ENCODE measurements at places on chromosomes 16 and 17.

DNA sequence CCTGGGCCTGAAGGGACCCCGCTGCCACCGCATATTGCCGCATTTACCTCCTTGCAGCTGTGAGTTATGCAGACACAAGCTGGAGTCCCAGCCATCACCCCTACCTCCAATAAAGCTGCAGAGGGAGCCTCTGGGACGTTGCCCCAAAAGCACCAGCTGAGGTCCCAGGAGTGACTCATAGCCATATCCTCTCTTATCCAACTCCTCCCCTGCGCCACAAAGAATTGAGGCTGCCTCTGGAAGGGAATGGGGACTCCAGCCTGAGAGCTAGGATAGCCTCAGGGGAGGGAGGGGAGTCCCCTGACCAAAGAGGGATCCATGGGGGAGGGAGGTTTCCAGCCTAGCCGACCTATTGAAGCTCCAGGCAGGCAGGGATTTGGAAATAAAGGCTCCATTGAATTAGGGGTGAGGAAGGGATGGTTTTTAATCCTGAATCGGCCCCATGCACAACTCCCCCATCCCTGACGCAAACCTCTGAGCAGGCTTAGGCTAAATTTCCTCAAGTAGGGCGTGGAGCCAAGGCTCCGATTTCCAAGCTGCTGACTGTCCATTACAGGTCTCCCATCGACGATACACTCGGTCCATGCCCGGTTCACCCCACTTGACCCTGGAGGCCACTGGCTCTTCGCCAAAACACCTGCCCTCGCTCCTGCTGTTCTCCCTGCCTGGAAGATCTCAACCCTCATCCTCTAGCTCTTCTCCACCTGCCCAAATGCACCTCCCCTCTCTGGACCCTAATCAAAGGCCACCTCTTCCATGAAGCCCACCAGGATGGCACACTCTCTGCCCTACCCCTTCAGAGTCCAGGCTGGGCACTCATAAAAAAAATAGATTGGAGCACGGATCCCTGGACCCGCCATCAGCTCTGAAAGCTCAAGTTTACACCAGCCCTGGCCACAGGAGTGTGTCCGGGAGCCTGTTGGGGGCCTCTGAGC, 27.5 kb downstream of the PIMREG start:
- DNase-seq = no peak

GRCh38 chr16:16996827-16997226, 473.9 kb downstream of the XYLT1 start:
- no peak for DNase-seq

DNA sequence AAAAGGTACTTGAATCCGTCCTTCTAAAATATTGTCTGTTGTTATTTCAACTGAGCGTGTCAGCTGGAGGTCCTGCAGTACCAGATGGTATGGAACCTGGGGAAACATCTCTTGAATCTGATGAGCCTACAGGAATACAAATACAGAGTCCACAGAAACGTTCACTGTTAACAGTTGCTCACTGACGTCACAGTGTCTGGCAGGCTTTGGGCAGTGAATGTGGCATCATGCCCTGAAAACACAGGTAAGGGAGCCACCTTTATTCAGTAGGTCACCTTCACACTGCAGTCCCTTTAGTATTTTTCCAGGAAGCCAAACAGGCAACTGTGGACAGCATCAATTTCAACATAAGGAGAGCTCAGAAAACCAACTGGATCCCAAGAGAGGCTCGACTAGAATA, 56.1 kb downstream of the AMFR start:
- DNase-seq = no peak

GRCh38 chr17:43832168-43832975, 574 bp downstream of the MPP3 start:
- DNase-seq = no peak

DNA sequence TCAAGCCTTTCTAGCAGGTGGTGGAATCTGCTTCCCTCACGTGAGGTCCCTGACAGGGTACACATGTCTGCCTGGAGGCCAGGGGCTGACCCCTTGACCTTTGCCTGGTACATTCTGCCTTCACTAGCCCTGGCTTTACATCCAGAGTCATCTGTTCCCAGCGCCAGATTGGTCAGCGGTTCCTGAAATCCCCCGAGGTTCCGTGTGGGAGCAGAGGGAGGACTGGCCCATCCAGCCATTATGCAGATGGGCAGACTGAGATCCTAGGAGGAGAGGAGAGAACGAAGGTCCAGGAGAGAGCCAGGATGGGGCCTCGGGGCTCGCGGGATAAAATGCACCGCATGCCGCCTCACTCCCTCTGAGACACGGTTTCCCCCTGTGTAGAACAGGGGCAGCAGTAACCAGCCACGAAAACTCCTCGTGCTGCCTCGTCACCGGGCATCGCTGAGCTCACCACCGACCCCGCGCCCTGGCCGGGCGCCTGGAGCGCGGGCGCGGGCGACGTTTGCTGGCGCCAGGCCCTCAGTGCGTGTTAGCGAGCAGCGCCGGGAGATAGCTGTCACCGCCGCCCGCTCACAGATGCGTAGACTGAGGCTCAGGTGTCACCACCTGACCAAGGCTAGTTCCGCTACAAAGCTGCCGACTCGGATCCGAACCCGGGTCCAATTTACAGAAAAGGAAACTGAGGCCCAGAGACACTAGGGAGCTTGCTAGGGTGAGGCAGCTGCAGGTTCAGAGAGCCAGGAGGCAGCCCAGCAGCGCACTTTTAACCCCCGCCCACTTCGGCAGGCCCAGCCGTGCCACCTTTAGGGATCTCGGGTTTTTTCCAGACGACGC, 811 bp upstream of the MAP2K3 start:
- no peak for DNase-seq

DNA sequence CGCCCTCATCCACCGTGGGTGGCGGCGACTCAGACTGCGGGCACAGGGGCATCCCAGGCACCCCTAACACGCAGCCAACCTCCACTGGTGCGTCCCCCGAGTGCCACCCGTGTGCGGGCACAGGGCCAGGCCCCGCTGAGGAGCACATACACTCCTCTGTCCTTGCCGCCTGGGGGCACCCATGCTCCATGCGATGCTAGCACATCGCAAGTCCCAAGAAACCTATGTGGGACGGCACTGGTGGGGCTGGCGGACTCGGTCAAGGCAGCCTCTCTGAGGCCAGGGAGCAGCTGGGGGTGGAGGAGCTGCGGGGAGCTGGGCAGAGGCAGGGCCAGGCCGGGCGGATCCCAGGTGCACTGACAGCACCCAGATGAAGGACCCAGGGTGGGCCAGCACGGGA, 4.0 kb downstream of the ZNF598 start:
- no peak for DNase-seq

- DNase-seq = no peak
These were observed 14.4 kb downstream of the AXIN1 start for GRCh38 chr16:337975-338575.

DNA sequence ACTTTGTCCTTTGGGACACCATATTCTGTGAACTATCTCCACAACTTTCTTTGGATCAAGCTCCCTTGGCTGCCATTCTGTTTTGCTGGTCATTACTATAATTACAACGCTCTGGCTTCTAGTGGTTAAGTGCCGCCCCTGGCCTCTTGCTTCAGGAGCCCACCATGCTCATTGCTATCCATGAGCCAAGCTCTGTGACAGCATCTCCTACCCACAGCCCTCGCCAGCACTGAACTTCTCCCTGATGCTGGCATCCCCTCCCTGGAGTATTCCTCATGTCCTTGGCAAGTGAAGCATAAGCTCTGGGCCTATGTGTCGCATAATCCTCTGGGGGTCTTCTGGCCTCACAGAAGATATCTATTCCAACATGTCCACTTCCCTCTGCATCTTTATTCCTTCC, 60.6 kb upstream of the DHX40 start:
- no peak for DNase-seq

DNA sequence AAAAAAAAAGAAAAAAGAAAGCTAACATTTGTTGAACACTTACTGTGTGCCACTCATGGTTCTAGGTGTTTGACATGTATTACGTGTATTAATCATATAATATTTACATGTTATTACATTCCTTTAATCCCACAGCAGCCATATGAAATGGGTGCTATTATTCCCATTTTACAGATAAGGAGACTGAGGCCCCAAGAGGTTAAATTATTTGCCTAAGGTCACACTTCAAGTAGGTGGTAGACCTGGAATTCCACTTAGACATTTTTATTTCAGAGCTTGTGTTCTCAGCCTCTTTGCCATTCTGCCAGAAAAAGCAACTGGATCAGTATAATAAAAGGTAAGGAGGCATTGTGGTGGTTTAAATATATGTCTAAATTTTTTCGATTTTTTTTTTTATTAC, 55.1 kb upstream of the HS3ST4 start:
- no peak for DNase-seq

DNA sequence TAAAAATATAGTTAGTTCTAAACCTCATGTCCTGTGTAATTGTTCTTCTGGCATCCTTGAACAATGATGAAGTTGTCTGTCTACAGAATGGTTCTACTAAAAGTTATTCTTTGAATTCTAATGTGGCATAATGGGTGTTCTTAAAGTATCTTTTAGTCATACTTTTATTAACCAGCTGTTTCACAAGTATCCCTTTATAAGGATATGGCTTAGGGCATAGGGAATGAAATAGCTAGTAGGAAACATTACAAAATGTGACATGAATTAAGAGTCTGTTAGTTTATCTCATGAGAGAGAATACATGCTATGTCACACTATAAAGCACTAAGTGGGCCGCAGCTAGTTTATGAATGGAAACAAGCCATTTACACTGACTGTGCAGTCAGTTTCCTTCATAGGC, 26.3 kb upstream of the CAPNS2 start:
- no peak for DNase-seq

GRCh38 chr16:268141-269053, 7.3 kb downstream of the RGS11 start:
- no peak for DNase-seq

DNA sequence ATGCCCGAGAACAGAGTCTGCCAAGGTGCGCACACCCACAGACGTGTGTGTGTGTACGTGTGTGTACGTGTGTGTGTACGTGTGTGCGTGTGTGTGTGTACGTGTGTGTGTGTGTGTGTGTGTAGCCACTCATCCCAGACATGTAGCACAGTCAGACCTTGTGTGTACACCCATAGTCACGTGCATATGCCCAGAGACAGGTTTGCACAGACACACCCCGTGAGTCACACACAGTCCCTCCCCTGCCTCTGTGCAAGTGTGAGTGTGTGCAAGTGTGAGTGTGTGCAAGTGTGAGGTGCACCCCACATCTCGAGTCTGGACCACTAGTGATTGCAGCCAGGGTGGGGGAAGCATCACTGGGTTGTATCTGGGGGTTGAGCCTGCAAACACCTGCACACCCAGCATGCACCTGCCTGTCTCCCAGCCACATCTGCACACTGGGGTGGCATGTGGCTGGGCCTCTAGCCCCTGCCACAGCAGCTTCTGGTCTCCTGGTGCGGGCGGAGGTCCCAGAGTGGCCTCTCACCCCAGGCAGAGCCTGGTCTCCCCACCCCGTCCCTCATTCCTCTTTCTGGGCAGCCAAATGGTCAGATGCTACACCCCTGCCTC, 23.6 kb downstream of the BAHCC1 start:
- DNase-seq = no peak

GRCh38 chr17:3982113-3982512, 17.9 kb upstream of the ATP2A3 start:
- no peak for DNase-seq

GRCh38 chr17:69524854-69525253, 110.4 kb downstream of the MAP2K6 start:
- DNase-seq = no peak

- DNase-seq = no peak
These were observed 26.3 kb downstream of the ZZEF1 start for GRCh38 chr17:4116516-4116915.

GRCh38 chr17:43330876-43331639, 67.7 kb upstream of the ARL4D start:
- no peak for DNase-seq

- DNase-seq = no peak
These were observed 165.3 kb downstream of the STX8 start for GRCh38 chr17:9410301-9410700.

GRCh38 chr16:82995924-82996441, 369.2 kb downstream of the CDH13 start:
- no peak for DNase-seq

DNA sequence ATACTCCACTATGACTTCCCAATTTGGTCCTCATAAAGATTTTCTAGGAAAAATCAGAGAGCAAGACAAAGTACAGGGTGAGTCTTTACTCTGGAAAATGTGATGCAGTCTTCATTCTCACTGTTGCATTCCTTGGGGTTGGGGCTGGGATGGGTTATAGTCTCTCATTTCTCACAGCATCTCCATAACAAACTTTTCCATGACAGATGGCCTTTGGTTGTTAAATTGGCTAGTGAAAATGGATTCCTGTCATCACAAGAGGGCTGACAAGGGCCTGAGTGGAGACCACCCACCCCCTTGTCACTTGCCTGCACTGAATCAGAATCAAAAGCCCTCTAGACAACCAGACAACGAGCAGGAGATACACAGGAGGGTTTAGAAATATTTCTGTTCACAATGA, 174.6 kb downstream of the AATF start:
- DNase-seq = no peak

DNA sequence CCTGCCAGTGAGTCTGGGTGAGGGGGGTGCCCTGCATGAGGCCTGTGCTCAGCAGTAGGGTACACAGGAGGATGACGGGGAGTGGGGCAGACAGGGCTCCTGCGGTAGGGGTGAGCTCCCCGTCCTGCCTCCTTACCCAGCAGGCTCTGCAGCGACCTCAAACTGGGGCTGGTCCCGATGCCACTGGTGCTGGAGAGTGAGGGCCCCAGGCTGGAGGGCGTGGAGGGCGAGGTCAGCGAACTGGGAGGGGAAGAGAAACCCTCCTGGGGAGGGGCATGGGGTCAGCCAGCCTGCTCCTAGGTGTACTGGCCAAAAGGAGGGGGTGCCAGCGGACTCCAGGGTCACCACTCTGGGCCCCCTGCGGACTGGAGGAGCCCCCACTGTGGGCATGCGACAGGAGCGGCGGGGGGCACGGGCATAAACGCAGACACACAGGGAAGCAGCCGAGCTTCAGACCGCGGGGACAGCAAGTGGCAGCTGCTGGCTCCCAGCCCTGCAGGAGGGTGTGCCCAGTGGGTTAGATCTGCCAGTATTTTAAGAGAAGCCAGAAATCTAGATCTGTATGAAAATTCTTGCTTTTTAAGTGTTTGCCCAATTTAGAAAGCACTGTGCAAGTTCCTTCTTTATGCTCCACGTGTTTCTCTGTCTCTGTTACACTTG, 9.0 kb upstream of the VASN start:
- DNase-seq = no peak

DNA sequence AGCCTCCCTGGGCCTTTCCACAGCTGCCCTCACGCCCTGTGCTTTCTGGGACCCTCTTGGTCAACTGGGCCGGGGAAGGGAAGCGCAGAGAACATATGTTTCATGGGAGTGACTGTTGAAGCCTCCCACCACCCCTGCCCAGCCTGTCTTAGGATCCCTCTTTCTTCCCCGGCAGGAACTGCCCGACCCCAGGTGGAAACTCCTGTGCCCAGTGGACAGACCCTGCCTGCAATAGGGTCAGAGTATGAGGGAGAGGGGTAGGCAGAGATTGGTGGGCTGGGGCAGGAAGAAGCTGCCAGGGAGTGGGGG, 10.5 kb downstream of the HEXIM2 start:
- DNase-seq = no peak

GRCh38 chr17:44530896-44531418, 26.3 kb upstream of the FZD2 start:
- DNase-seq = no peak

- no peak for DNase-seq
These were observed 50.8 kb downstream of the TBC1D16 start for GRCh38 chr17:79984877-79985276.

- DNase-seq = no peak
These were observed 72.0 kb upstream of the DNAJA2 start for GRCh38 chr16:47045459-47045858.

Data from stimulated activated CD8-positive, alpha-beta memory T cell treated with anti-CD3 and anti-CD28 coated beads, Interleukin-2, amount 100 ng/mL, for 48 hours (primary cell).